Mesenteric fat pad (tissue), 1 donor: ENCODE measurements at places on chromosomes 13 and 19. TPM values are rescaled to one million over a fixed set of nuclear protein-coding genes. Genes with fewer than 3 reads are reported as not detected.

- DNase-seq, result no peak
Measured at GRCh38 chr13:57932061-57932460, 300.5 kb downstream of the PCDH17 start.

DNA sequence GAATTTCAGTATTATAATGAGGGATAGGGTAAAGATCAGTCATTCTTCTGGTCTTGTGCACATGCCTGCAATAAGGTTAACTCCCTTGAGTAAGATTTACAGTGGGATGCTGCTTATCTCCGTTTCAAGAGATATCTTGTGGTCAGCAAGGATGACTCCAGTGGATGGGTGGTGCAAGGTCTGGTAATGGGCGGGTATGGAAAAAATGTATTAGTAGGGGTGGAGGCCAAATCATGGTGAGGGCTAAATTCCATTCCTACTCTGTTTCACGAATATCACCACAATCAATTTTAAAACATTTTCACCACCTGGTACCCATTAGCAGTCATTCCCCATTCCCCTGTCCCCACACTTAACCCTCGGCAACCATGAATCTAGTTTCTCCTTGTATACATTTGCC, 40.6 kb downstream of the CCDC122 start:
- DNase-seq, result no peak

VSTM2B gene
- not detected for total RNA-seq

- DNase-seq, result no peak
Measured at GRCh38 chr19:38657633-38658222, 10.3 kb downstream of the ACTN4 start.

- DNase-seq, result no peak
Measured at GRCh38 chr19:28486926-28487325, 726.0 kb downstream of the UQCRFS1 start.

GRCh38 chr19:10152100-10152499, 32.4 kb upstream of the EIF3G start:
- no peak for DNase-seq

- no peak for DNase-seq
Measured at GRCh38 chr13:100511466-100511865, 77.1 kb downstream of the GGACT start.

DNA sequence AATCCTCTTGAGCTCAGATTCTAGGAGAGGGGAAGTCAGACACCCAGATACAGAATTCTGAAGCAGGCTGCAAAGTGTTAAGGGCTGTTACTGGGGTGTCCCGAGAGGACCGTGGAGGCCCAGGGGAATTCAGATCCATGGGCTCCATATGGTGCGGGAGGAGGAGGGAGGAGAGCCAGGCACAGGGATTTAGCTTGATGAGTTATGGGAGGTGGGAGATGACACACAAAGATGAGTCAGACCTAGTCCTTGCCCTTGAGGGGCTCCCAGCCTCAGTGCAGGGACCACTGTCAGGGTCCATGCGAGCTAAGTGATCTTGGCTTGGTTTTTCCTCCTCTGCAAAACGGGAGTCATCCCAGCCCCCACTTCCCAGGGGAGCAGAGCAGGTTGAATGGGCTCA, 14.4 kb upstream of the GIPR start:
- DNase-seq, result no peak

KIR2DL3 gene
- total RNA-seq, result not detected

KCNN1 gene
- 0.13 TPM for total RNA-seq

DNA sequence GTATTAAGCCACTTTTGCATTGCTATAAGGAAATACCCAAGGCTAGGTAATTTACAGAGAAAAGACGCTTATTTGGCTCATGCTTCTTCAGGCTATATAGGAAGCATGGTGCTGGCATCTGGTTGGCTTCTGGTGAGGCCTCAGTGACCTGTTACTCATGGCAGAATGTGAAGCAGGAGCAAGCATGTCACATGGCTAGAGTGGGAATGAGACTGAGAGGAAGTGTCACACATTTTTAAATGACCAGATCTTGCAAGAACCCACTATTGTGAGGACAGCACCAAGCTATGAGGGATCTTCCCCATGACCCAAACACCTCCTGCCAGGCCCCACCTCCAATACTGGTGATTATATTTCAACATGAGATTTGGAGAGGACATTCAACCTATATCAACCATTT, 25.7 kb upstream of the IGFL4 start:
- no peak for DNase-seq

GRCh38 chr19:35002037-35002535, 2.0 kb downstream of the GRAMD1A start:
- no peak for DNase-seq

GRCh38 chr19:46696866-46697203, 20.1 kb downstream of the PRKD2 start:
- DNase-seq, result no peak

MADCAM1 gene
- 1.7 TPM for total RNA-seq

N4BP2L1 gene
- 10.1 TPM for total RNA-seq

FXYD1 gene
- total RNA-seq, result 47.3 TPM

GRCh38 chr19:13022859-13023636, 27.8 kb downstream of the NFIX start:
- DNase-seq, result no peak

ELSPBP1 gene
- total RNA-seq, result not detected

DNA sequence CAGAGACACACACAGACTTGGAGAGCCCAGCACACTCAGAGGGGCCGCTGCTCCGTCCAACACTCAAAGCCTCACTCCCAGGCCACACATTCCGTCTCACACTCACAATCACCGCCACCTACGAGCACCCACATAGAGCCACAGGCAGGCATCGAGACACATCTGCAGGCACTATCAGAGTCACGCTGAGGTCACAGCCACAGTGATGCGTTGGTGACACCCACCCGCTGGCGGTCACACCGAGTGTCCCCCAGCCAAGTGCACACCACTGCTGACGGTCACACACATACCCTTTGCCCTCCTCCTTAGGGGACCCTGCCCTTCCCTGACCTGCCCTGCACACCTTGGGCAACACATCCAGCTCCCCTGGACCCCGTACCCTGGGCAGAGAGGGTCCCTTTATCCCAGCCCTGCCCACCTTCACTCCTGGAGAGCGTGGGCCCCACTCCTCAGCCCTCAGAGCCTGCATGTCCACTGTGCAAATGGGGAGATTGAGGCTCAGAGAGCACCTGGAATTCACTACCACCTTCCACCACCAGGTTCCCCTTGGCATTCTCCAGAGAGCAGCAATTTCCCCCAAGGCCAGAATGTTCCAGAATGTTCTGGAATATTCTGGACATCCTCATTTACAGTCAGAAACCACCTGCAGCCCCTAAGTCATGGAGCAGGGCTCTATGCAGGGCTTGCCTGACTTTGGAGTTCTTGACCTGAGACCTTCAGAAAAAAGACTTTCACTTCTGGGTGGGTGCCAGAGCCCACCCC, 5.4 kb downstream of the FUT5 start:
- DNase-seq, result no peak

- no peak for DNase-seq
Measured at GRCh38 chr19:35935911-35936737, at the start of gene LRFN3. LRFN3 (plus strand) TSS chr19:35936374; CDS start chr19:35939426, 3,052 bp downstream.

KLF5 gene
- total RNA-seq, result 1.2 TPM

GRCh38 chr13:95174517-95174916, 126.7 kb downstream of the ABCC4 start:
- DNase-seq, result no peak

NXNL1 gene
- total RNA-seq, result 1.3 TPM

DNA sequence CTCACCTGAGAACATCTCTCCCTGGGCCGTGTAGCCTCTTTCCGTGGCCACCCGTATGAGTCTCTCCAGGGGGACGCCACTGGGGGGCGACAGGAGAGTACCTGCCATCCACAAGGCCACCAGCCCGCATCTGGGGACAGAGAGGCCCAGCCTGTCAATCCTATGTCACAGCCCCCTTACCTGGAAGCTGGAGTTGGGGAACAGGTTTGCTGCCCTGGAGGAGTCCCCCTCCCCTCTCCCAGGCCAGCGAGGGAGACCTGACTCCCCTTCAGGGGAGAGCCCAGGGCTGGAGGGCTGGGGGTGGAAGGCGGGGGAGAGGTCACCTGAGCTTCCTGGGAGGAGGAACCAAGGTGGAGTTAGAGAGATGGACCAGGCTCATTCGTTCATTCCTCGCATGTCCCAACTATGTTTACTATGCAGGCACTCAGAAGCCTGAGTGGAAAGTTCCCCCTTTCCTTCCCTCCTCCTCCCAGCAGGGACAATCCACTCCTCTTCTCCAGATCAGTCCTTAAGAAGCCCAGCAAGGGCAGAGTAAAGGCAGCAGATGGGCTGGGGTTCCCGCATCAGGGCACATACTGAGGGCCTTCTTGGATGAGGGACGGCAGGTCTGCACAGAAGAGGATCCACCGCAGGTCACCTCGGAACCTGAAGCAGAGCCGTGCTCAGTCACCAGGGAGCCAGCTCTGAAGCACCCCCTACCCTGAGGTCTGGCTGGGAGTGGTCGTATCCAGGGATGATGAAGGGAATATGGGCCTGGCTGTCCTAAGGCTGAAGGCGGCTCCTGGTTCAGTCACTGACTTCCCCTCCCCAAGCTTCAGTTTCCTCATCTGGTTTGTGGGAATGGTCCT, 5.5 kb downstream of the ACTMAP start:
- no peak for DNase-seq

DNA sequence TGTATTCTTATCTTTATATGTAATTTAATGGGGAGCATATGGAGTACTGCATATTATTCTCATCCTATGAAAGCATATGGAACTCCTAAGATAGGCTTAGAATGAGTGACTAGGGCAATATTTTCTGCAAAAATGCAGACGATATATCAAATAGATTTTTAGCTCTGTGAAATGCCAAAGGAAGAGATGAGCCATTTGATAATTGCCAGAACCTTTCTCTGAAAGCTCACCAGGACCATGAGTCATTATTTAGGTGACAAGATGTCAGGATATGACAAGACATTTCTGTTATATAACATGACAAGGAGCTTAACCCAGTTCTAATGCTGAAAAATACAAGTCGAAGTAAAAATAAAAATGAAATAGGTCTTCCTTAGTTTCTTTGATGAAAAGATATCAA, 145.0 kb downstream of the SLITRK6 start:
- DNase-seq, result no peak

GRCh38 chr13:98349731-98350305, 172.7 kb upstream of the RNF113B start:
- no peak for DNase-seq

OR7C1 gene
- not detected for total RNA-seq

DNA sequence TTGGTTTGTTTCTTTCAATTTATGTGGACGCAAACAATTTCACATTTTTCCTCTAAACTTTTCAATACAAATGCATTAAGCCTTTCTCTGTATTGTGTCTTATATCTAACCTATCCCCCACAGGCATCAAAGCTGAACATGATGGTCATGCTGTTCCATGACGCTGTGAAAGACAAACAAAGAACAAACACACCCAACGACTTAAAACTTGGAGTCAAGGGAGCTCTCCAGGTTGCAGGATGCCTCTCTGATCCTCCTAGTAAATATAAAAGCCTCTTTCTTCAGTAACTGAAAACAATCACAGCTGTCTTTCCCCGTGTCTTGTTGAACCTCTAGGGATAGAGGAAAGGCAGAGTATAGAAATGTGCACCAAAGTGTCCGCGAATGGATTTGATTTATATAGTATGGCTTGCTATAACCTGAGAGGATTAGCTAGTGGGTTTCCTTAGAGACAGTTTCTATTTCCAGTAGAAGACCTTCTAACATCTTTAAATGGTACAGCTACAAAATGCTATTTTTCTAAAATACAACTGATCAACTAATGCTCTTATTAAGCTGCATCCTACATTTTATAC, 43.1 kb downstream of the PCDH9 start:
- DNase-seq, result no peak

- no peak for DNase-seq
Measured at GRCh38 chr19:31319465-31319864, 29.8 kb downstream of the TSHZ3 start.

DNA sequence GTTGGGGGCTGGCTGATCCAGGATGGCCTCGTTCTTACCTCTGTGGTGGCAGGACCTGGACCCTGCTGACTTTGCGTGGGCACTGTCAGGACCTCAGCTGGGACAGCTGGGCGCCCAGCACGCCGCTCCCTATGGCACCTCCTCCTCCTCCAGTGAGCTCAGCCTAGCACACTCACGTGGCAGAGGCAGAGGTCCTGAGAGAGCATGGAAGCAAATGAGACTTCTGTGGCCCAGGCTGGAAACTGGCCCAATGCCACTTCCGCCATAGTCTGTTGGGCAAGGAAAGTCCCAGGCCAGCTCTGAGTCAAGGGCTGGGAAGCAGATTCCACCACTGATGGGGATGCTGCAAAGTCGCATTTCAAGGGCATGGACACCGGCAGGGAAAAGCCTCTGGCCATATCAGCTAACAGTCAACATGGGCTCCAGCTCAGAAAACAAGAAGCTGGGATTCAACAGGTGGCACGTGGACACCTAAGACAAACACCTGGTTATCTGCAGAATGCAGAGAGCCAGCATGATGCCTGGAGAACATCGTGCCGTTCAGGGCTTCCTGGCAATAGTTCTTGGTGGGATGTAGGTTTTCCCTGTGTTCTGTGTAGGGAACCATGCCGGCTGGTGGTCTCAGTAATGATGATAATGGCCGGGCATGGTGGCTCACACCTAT, 16.7 kb downstream of the MYBPC2 start:
- DNase-seq, result no peak
